Right ventricle myocardium inferior (tissue), 1 donor: ENCODE measurements at places on chromosomes 1 and 21.
A peak's percentile ranks its signal among the peaks of the same experiment; 100 is the strongest.

DNA sequence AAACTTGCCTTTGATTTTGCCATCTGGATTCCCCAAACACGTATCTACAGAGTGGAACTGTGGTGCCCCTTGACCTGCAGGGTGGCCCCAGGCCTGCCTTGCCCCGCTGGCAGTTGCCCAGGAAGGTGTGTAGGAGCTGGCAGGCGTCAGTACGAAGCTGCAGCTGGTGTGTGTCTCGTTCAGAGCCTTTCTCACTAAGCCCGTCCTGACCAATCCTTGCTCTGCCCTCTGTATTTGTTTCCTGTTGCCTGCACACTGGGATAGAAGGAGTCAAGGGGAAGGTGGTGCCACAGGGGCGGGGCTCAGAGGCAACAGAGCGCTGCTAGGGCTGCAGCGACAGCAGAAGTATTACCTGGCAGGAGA, 5.2 kb upstream of the VSIG8 start:
- no peak for DNase-seq

DNA sequence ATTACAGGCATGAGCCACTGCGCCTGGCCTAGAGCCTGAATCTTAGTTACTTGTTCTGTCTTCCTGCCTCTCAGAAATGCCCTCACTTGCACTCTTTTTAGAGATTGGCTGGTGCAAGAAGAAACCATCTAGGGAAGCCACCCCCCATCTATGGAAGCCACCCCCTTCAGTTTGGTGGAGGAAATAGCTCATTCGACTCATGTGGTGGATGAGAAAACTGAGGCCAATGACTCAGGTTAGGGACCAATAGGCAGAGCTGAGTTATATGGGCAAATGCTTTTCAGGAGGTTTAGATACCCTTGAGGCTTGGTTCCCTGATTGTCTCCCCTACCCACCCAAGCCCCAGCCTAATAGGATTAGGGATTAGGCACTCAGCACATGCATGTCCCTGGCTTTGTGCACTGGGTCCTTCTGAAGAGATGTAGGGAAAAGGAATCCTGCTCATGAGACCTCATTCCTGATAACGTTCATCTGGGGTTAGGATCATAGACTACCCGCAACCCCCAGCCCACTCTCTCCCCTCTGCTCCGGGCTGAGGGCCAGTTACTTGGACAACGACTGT, 77.1 kb downstream of the PAX7 start:
- DNase-seq = no peak

DNA sequence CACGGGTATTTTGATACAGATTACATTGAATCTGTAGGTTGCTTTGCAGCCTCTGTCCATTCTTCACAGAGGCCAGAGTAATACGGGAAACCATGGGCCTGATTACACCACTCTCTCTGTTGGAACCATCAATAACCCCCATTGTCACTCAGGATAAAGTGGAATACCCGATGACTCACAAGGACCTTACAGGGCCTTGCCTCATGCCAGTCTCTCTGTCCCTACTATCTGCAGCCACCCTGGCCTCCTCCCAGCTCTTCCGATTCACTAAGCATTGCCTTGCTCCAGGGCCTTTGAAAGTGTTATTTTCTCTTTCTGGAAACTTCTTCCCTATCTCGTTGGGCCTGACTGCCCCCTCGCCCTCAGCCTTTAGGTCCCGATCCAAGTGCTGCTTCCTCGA, 61.7 kb downstream of the HMGB4 start:
- DNase-seq = no peak

- peak; percentile 42 for DNase-seq
These were observed 24.6 kb upstream of the DDOST start for GRCh38 chr1:20685741-20686140.

DNA sequence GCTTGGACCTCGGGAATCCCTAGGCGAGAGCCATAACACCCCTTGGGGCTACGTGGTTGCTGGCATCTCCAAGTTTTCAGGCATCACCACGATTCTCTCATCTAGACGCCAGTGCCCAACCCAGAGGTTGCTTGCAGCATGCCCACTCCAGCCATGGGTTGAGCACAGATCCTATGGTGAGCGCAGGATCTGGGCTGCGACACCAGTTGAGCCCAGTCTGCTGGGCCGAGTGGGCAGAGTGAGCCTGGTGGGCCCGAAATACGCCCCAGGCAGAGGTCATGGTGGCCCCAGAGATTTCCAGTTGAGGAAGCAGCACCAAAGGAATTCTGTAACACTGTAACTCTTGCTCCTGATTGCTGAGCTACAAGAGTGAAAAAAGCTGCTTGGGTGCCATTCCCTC, 46.1 kb upstream of the GRIK1 start:
- no peak for DNase-seq

GRCh38 chr1:170340308-170340707, 191.7 kb upstream of the GORAB start:
- no peak for DNase-seq

DNA sequence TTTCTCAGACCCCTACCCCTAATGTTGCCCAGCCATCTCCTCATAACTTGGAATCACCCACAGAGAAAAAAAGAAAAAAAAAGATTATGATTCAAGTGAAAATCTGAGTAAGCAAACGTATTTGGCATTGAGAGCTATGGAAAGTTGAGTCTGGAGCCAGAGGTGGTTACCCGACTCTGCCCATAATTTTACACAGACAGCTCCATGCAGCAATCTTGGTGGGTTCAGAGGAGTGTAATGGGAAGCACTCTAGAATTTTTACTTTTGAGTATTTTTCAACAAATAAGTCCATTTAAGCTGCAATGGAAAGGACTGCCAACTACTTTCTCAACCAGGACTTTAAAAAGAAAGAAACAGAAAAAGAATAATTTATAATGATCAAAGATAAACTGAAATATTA, 62.7 kb downstream of the ZC3H11B start:
- DNase-seq = no peak

GRCh38 chr1:118073648-118074435, 111.2 kb downstream of the SPAG17 start:
- DNase-seq = no peak

DNA sequence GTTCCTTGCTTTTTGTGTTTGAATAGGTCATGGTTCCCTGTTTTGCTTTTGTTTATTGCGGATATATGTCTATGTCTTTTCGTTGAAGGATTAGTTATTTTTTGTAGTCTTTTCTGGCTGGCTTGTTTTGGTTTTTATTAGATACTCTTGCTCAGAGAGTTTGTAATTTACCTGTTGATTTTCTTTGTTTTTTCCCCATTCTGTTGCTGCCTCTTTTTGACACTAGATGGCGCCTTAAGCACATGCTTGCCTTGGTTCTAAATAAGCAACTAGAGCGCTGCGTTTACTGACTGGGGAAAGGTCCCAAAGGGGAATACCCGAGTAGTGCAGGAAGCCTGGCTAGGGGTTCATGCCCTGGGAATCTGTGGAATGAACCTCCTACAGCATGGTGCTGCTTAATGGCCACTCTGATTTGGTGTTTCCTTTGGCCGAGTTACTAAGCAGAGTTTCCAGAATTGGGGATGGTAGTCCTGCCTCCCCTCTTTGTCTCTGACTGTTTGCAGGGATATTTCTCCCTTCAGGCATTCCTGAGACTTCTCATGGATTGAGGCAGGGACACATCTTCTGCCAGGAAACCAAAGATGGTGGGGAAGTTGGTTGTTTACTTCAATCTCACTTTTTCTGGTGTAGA, 143.2 kb downstream of the PTPRU start:
- no peak for DNase-seq

DNA sequence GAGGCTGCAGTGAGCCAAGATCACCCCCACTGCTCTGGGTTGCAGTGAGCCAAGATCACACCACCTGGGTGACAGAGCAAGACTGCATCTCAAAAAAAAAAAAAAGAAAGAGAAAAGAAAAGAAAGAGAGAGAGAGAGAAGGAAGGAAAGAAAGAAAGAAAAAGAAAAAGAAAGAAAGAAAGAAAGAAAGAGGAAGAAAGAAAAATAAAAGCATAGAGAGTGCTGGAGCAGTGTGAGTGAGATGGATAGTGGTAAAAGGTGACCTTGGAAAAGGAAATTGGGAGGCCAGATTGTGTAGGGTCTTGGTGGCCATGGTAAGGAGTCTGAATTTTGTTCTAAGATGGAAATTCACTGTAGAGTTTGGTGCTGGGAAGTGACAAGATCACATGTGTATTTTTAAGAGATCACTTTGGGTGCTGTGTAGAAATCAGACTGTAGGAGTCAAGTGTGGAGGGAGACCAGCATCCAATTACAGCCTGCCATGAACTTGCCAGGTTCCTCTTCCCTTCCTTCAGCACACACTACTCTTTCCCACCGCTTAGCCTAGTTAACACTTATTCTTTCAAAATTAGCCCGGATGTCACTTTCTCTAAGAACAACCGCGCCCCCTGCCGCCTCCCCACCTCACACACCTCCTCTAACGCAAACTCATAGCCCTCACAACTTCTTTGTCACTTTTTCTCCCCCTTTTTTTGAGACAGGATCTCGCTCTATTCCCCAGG, 17.9 kb downstream of the MTX1 start:
- DNase-seq = peak; percentile 93

GRCh38 chr1:155932487-155932886, 1.7 kb downstream of the KHDC4 start:
- no peak for DNase-seq

DNA sequence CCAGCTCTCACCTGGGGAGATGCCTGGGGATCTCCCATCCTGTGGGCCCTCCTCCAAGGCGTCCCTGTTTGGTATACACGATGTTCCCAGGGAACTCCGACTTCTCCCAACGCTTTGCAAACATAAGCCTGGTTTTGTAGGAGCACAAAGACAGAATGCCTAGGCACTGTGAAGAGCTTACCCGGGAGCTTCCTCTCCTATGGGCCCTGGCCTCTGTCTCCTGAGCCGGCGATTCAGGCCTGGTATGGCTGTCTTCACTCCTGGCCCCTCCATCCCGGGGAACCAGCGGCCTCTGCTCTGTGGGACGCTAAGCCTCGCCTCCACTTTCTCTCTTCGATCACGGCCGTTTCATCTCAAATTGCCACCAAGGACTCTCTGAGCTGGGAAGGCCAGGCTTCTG, 59.6 kb upstream of the ACTRT2 start:
- no peak for DNase-seq

- no peak for DNase-seq
These were observed 8.4 kb downstream of the UBASH3A start for GRCh38 chr21:42411891-42412635.

DNA sequence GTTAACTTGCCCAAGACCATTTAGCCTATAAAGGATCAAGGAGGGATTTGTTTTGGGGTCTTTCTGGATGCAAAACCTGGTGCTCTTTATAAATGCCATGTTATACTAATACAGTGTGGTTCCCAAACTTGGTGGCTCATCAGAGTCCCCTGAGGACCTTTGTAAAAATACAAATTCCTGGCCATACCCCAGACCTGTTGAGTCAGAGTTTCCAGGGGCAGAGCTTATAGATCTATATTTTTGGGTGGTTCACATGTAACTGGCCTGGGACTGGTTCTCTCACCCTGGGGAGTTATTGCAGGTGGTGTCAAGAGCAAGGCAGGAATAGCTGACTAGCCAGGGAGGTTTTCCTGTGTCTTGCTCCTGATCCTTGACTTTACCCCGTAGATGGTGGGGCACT, 136.9 kb upstream of the HNRNPU start:
- no peak for DNase-seq

DNA sequence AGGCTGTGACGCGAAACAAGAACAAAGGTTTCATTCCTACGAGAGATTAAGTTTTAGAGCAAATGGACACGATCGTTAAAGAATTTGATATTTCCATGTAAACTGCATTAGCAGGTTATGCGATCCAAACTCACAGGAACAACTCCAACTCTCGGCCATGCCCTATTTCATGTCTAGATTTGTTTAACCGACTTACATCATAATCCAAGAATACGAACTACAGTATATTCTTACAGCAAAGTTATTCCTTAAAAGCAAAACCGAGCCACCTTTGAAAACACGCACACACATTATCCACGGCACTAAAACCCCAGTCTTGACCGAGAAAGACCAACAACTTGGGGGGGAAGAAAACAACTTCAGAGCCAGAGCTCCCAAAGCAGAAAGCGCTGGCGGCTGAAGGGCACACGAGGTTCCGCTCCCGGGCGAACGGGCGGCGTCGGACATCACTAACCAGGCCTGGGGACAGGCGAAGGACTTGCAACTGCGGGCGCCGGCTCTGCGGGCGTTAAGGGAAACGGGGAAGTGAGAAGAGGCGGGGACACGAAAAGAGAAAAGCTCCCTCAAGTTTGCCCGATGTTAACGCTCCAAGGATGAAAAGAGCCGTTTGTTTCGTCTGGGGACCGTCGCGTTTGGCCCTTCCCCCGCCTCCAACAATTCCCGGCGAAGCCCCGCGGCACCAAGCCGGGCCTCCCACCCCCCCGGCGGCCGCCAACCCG, 690 bp downstream of the B3GALNT2 start:
- DNase-seq = peak; percentile 86

GRCh38 chr1:246415028-246415427, 92.1 kb downstream of the SMYD3 start:
- DNase-seq = no peak

DNA sequence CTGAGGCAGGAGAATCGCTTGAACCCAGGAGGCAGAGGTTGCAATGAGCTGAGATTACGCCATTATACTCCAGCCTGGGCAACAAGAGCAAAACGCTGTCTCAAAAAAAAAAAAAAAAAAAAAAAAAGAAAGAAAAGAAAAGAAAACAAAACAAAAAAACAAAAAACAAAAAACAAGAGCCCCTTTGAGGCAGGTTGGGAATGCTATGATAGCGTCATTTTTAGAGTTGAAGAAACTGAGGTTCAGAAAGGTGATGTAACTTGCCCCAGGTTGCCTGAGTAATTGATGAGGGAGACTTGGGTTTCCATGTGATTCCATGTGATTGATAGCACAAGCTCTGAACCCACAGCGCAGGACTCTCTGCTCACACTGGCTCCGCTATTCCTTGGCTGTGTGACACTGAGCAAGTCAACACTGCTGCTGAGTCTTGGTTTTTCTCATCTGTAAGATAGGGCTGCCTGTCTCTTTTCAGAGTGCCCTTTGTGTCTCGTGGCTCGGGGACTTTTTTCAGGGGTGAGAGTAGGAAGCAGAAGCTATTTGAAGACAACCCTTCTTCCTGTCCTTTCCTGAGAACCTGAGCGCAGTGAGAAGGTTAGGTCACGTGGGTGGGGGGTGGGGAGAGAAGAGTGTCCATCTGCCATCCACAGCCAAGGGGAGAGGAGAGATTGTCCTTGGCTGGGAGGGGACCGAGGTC, 2.5 kb downstream of the CNR2 start:
- no peak for DNase-seq

- DNase-seq = peak; percentile 90
These were observed 871 bp upstream of the ETS2 start for GRCh38 chr21:38804789-38805327.

- DNase-seq = no peak
These were observed 6.9 kb downstream of the NOC2L start for GRCh38 chr1:952201-952600.
